ENCODE measurements at places on chromosomes 1 and 21.

DNA sequence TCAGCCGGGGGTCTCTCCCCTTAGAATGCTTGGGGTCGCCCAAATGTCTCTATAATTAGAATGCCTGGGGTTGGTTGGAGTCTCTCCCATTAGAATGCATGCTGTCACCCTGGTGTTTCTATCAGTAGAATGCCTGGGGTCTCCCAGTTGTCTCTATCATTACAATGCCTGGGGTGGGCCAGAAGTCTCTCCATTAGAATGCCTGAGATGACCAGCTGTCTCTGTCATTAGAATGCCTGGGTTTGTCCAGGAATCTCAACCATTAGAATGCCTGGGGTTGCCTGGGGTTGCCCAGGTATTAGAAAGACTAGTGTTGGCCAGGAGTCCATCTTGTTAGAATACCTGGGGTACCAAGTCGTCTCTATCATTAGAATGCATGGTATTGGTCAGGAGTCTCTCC is 51.6 kb downstream of the RNF187 start:
- DNase-seq: no peak

- no peak for DNase-seq
Measured at GRCh38 chr1:231196728-231197127, 34.9 kb downstream of the TRIM67 start.

DNA sequence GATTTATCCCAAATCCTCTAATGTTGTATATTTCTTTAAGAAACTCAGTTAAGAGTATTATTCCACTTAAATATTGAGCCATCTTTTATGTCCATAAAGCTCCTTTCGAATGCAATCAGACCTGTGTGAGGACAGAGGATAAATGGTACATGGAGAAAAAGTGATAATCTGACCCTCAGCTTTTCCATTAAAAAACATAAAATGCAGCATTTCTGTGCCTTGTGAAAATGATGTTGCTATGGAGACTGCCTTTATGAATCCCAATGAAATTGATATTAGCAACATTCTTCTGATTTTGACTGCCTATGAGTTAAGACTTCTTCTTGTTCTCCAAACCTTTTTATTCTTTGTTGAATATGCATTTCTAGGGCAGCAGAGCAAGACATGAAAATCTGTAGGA is 44.1 kb upstream of the CYYR1 start:
- no peak for DNase-seq

- no peak for DNase-seq
Measured at GRCh38 chr1:181317261-181317930, 165.9 kb upstream of the CACNA1E start.

DNA sequence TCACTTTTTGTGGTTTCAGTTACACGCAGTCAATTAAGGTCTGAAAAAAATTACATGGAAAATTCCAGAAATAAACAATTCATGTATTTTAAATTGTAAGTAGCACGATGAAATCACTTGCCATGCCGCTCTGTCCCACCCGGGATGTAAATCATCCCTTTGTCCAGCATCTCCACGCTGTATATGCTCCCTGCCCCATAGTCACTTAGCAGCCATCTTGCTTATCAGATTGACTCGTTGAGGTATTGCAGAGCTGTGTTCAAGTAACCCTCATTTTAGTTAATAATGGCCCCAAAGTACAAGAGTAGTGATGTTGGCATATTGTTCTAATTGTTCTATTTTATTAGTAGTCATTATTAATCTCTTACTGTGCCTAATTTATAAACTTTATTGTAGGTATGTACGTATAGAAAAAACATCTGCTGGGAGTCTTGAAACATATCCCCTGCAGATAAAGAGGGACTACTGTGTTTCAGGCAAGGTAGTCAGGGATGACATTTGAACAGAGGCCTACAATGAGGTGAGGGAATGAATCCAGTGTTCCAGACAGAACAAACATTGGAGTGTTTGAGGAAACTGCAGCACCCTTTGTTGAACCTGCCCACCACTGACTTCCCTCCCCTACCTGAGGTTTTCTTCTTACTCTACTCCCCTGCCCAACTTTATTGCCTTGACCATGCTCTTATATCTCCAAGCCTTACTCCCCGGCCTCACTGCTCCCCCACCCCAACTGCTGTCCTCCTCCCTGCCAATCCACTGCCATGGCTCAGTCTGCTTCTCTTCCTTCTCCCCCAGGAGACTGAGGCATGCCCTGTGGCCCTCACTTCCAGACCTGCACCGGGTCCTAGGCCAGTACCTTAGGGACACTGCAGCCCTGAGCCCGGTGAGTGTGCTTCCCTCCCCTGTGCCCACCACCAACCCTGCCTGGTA is 7.1 kb upstream of the CDC20 start:
- DNase-seq: no peak

DNA sequence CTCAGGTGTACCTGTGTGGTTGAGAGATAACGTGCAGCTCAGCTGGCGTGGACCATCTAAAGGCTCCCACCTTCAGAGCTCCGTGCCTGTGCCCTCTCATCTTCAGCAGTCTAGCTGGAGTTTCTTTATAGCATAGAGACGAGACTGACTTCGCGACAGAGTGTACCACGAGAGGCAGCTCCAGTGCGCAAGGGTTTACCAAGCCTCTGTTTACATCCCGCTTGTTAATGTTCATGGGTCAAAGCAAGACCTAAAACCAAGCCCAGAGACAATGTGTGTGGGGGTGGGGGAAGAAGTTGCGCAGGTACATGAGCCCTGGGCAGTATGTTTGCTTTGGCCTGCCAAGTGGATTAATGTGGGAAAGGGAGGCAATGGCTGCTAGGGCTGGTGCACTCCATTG is 15.6 kb downstream of the RHOU start:
- DNase-seq: no peak

- DNase-seq: no peak
Measured at GRCh38 chr1:145983206-145983675, 13.1 kb downstream of the TXNIP start.

GRCh38 chr1:2044510-2045319 is 5.5 kb upstream of the PRKCZ start:
- DNase-seq: peak; percentile 63

- DNase-seq: no peak
Measured at GRCh38 chr1:83499998-83500397, 498.9 kb downstream of the TTLL7 start.

GRCh38 chr1:112388436-112388835 is 7.6 kb upstream of the CTTNBP2NL start:
- DNase-seq: no peak

GRCh38 chr1:180901076-180901990 is 11.4 kb upstream of the KIAA1614 start:
- no peak for DNase-seq

GRCh38 chr1:37032660-37033354 is 1.5 kb downstream of the GRIK3 start:
- DNase-seq: no peak

GRCh38 chr1:29256979-29257804 is 20.9 kb downstream of the PTPRU start:
- DNase-seq: no peak

GRCh38 chr21:31354604-31355443 is 10.8 kb upstream of the TIAM1 start:
- DNase-seq: peak; percentile 67

- no peak for DNase-seq
Measured at GRCh38 chr1:238438311-238439270, 547.9 kb upstream of the ZP4 start.

DNA sequence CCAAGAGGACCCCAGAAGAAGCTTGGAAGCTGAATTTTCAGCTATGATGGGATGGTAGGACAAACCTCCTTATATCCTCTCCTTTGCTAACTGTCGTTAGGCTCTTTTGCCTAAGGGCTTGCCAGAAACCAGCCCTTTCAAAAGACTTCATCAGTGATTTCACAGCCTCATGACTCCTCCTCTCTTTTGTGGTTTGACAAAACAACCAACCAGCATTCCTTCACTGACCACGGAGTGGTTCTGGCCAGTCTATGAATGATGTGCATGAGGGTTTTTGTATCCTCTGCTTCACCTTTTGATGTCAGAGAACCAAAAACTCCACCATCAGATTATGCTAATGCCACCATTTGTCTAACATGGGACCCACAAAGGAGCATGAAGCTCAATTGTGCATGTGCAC is 116.9 kb upstream of the COA6 start:
- no peak for DNase-seq

GRCh38 chr1:221347706-221348105 is 394.2 kb downstream of the DUSP10 start:
- no peak for DNase-seq

Measured in stimulated activated CD8-positive, alpha-beta memory T cell treated with anti-CD3 and anti-CD28 coated beads, Interleukin-15, amount 100 ng/mL, for 48 hours (primary cell).